GM04503 (cell line): ENCODE measurements at places on chromosomes 4 and X.

DNA sequence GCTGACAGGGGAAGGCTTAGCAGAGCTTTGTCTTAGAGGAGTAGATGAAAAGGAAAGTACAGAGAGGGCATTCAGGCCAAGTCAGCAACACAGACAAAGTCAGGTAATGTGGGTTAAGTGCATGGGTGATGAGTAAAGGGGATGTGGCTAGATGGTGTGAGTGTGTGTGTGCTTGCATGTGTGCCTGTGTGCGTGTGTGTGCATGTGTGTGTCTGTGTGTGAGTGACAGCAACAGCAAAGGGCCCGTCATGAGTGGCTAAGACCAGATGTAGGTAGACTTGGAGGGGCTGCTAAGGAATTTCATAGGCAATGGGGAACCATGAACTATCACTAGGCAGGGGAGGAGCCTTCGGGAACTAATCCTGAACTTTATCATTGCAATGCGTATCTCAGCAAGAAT lies 2.2 kb upstream of the GPR78 start:
- DNase-seq: no peak

GRCh38 chrX:138648568-138648967 lies 62.9 kb downstream of the FGF13 start:
- DNase-seq: no peak

- DNase-seq: no peak
These were observed 18.3 kb downstream of the KDR start for GRCh38 chr4:55107054-55107453.

GRCh38 chrX:2735270-2735669 lies 16.6 kb upstream of the XG start:
- DNase-seq: no peak

GRCh38 chr4:16875487-16875886 lies 23.0 kb downstream of the LDB2 start:
- DNase-seq: peak; percentile 53

DNA sequence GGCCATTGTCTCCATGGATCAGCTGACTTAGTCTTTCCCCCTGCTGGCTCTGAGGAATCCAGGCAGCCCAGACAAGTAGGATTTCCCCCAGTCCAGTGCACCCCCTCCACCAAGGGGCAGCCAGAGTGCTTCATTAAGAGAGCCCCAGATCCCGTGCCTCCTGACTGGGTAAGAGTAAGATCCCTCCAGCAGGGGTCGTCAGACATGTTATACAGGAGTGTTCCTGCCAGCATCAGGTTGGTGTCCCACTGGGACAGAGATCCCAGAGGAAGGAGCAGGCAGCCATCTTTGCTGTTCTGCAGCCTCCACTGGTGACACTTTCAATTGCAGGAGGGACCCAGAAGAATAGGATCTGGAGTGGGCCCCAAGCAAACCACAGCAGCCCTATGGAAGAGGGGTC lies 29.0 kb upstream of the INPP4B start:
- no peak for DNase-seq

DNA sequence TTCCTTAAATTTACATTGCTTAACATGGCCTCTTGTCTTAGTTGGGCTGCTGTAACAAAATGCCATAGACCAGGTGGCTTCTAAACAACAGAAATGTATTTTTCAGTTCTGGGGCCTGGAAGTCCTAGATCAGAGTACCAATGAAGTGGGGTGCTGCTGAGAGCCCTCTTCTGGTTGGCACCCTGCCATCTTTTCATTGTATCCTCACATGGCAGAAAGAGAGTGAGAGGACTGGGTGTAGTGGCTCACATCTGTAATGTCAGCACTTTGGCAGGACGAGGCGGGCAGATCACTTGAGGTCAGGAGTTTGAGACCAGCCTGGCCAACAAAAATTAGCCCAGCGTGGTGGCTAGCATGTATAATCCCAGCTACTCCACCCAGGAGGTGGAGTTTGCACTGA lies 12.0 kb upstream of the KLB start:
- no peak for DNase-seq

DNA sequence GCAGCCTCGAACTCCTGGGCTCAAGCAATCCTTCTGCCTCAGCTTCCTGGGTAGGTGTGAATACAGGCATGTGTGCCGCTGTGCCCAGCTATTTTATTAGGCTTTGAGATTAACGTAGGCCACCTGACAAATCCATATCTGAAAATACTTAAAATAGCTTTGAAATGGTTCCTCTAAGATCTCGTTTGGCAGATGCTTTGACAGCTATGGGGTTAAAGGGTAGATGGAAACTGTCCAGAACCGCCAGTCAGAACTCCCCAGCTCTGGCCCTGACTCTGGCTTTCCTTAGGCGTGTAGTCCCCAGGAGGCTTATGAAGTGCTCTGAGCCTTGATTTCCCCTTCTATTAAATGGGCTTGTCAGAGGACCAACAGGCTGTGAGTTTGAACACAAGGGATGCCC lies 32.8 kb upstream of the STIM2 start:
- DNase-seq: no peak

DNA sequence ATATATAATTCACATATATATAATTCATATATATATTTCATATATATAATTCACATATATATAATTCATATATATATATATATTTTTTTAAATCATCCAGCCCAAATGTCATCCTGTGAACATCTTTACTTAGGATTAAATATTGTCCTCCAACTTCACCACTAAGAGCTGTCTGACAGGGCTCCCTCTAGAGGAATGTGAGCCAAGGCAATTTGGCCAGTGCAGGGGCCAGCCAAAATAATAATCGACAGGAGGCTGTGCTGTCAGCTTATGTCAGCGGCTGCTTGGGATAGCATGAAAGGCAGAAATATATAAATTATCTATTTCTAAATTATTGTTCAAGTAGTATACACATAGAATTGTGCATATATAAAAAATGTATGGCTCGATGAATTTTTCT lies 29.5 kb downstream of the EGFL6 start:
- no peak for DNase-seq

DNA sequence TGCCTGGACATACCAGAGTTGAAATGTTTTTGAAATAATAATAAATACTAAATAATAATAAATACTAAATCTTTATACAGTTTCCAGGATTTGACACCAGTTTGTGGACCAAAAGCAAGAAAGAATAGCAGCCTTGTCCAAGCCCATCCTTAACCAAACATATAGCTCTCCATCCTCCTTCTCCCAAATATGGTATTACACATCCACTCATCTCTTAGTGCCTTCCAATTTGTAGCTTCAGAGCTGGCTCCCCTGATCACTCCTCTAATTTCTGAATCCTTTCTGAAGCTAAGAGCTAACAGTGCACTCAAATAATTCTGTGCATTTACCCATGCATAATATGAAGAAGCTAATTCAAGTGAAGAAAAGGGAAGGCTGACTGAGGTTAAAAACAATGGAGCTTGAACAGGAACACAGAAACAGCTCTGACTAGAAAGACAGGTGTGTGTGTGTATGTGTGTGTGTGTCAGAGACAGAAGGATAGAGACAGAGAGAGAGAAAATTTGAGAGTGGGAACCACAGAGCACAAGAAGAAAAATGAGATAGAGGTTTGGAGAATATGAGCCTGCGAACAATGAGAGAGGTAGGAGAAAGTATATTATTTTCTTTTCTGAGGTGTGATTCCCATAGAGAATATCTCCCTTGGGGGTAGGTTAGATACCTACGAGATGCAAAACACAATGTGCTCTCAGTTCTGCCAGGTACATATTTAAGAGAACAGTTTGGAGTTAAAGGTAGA lies 123.5 kb downstream of the CAMK2D start:
- no peak for DNase-seq

GRCh38 chr4:20444599-20445337 lies 193.1 kb downstream of the SLIT2 start:
- DNase-seq: no peak

DNA sequence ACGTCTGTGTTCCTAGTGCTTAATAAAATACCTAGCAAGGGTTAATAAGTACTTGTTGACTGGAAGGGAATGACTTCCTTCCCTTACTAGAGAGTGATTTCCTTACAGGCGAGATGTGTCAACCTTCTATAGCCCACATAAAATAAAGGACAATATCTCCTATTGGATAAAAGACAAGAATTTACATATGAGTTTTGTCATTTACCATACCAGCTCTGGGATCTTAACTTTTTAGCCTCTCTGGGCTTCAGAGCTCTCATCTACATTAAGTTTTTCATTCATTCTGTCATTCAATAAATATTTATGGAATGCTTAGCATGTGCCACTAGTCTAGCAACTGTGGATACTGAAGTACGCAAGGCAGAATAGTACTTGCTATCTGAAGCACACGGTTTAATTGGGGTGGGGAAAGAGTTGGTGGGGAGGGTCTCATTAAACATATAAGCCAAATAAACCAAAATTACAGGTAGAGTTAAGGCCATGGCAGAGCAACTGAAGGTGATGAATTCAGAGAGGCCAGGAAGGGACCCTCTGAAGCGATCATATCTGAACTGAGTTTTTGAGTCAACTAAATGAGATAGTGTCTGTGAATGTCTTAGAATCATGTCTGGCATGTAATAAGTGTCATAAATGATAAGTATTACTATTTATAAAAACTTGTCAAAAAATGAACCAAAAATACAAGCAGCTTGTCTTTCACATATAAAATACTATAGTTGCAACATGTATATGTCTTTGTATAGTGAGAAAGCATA lies 91.6 kb upstream of the BMP2K start:
- DNase-seq: no peak

- no peak for DNase-seq
These were observed 2.7 kb upstream of the MAML3 start for GRCh38 chr4:140156529-140157171.

GRCh38 chr4:2301806-2302205 lies 39.9 kb upstream of the MXD4 start:
- no peak for DNase-seq

DNA sequence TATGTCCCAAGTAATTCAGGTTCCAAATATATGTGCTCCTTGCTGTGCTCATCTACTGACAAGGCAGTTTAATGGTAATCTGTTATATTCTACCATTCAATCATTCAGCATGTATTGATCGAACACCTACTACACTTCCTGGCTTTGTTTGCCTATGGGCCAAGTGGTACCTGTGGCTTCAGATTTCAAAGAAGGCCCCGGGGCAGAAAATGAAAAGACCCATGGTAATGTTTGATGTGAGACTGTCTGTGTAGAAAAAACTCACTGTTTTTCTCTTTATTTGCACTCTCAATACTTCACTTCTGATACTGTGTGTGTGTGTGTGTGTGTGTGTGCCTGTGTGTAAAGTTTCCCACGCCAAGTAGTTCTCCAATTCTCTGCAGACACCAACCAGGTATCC lies 61.0 kb upstream of the FRAS1 start:
- no peak for DNase-seq

DNA sequence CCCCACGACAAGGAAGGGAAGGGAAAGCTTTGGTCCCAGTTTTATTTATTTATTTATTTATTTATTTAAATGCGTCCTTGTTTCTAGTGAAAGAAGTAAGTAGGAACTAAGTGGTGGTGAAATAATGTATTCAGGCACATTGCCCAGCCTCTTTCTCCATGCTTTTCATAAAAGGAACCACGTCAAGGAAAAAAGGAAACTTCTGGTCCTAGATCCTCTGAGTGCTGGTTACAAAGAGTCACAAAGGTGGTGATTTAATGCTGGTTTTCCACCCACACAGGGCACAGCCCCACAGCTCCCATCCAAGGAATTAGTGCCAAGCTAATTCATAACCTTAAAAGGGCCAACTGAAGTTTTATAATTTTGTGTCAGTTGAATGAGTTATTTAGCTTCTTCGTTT lies 206.6 kb upstream of the GYPA start:
- DNase-seq: no peak

- peak; percentile 87 for DNase-seq
These were observed 57.5 kb upstream of the SORCS2 start for GRCh38 chr4:7134737-7135388.

GRCh38 chr4:15327311-15328298 lies 100.2 kb upstream of the C1QTNF7 start:
- DNase-seq: peak; percentile 90

- DNase-seq: no peak
These were observed 55.6 kb upstream of the RBM47 start for GRCh38 chr4:40685300-40685699.

DNA sequence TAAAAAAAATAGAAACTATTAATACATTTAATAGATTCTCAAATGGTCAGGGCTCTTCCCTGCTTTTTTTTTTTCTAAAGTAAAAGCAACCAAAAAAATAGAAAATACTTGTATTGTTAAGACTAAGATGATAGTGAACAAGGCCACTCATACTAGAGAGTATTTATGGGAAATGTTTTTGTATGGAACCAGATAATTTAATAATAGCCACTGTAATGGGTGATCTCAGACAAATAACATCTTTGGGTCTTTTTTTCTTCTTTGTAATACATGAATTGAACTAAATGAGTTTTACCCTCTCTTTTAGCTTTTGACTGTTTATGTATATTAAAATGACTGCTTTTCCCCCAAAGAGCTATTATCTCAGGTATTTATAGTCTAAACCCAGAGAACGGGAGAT lies 92.1 kb upstream of the ELOVL6 start:
- no peak for DNase-seq

DNA sequence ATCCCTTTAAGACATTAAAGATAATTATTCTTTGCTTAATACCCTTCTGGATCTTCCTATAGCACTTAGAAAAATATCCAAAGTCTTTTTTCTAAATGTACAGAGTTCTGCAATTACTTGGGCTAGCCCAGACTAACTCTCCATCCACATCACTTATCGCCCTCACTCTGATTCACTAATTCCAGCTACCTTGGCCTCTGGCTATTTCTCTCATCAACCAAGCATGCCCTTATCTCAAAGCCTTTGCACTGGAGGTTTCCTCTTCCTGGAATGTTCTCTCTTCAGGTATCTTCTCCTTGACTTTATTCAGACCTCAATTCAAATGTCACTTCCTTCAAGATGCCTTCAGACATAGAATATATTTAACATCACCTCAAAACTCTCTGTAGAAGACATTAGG lies 345.1 kb upstream of the SMIM31 start:
- DNase-seq: no peak

GRCh38 chr4:155956461-155956860 lies 2.8 kb upstream of the CTSO start:
- DNase-seq: no peak

GRCh38 chr4:85391071-85391470 lies 83.9 kb upstream of the ARHGAP24 start:
- no peak for DNase-seq

DNA sequence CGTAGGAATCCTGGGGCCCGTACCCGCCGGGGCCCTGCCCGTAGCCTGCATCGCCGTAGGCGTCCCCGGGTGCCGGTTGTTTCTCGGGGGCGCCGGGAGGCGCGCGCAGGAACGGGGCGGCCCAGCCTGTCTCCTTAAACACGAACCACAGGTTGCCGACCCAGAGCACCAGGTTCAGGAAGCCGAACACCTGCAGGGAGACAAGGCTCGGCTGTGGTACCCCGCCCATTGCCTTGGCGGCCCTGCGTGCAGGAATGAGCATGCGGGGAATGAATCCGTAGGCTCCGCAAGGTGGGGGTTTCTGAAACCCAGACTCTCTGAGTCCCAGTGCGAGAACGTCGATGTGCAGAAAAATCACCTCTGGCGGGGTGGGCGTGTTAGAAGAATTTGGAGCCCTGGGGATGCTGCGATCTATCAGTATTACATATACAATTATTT lies 5.4 kb upstream of the PRICKLE3 start:
- no peak for DNase-seq

DNA sequence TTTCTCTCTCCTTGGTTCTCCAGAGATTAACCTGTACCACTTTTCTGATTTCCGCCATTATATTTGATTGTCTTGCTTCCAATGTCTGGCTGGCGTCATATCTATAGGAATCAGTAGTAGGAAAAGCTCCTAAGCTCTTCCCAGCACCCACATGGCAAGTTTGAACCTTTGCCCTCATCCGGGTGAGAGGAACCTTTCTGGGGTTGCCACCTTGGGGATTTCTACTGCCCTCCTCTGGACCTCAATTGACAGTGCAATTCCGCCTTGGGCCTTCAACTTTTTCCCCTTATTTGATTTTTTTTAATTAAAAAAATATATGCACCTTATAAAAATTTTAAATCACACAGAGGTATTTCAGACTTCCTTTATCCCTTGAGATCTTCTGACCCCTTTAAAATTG lies 2.0 kb upstream of the CXorf66 start:
- DNase-seq: no peak
